ENCODE measurements at places on chromosomes 7 and 10.

DNA sequence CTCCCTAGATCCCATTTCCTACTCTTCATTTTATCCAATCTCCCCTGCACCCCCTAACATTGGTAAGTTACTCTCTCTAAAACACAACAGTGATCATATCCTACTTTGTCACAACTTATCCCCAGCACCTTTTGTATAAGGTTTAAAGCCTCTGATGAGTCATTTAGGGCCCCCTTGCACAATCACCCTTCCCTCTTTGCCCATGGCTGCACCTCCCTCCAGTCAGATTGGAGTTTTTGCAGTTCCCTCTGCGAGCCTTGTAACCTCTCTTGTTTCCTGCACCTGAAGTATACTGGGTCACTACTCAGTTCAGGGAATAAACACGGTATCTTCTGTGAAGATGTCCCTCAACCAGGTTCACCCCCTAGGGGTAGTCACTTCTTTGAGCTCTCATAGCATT lies 55.9 kb upstream of the ADRB1 start:
- no peak for DNase-seq

GRCh38 chr7:157615101-157615817 lies 278.5 kb downstream of the DNAJB6 start:
- DNase-seq, result no peak

GRCh38 chr7:15543256-15543655 lies 18.6 kb downstream of the AGMO start:
- DNase-seq, result no peak

GRCh38 chr7:120215654-120216053 lies 57.3 kb upstream of the KCND2 start:
- no peak for DNase-seq

- DNase-seq, result no peak
These were observed 43.2 kb upstream of the LRGUK start for GRCh38 chr7:134083766-134084487.

DNA sequence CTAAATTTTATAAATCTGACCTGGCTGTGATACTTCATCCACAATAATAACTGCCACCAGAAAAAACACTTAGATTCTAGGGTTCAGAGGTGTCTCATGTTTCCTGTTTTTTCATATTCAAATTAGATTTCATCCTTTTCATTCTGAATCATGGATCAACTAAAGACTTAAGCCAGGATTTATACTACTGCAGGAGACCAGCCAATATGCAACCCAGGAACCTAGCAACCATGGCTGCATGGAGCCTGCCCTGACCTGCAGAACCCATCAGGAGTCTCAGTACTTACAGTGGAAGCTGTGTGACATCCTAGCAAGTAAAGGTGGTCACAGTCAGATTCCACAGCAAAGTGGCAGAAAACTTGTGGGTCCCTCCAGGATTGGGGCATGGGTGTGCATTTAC lies 40.5 kb upstream of the RNF148 start:
- DNase-seq, result no peak

DNA sequence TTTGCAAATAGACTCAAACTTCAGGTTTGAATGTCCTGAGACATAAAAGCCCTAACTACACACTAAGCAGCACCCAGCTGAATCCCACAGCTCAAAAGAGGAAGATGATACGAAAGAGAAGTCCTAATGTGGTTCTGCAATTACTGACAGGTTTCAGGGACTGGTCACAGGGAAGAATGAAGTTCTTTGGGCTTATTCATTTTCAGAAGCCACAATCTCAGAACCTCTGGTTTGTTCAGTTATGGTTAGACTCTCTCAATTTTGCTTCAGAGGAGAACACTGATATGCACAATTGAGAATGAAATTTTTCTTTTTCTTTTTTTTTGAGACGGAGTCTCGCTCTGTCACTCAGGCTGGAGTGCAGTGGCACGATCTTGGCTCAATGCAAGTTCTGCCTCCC lies 94.6 kb upstream of the FAM180A start:
- no peak for DNase-seq

GRCh38 chr10:12077580-12078180 lies 8.9 kb downstream of the DHTKD1 start:
- DNase-seq, result peak; percentile 40

GRCh38 chr7:156121434-156121833 lies 309.2 kb upstream of the SHH start:
- DNase-seq, result no peak

Data from Peyer's patch (tissue), 4 donors.